ENCODE measurements at places on chromosomes 16 and 17.

- H3K4me3 ChIP-seq = peak overlapping the region; percentile 100
- H3K27ac ChIP-seq = peak overlapping the region; percentile 85
- peak; percentile 10 for DNase-seq
Measured at GRCh38 chr16:27550582-27550920, 607 bp downstream of the KATNIP start.

GRCh38 chr17:6554871-6555330, 1.5 kb downstream of the PITPNM3 start:
- no peak overlapping the region for H3K4me3 ChIP-seq
- H3K27ac ChIP-seq = no peak overlapping the region
- no peaks in the 10 kb centered on the region for H3K27me3 ChIP-seq
- no peak for DNase-seq
- H3K36me3 ChIP-seq = no peaks in the 10 kb centered on the region

DNA sequence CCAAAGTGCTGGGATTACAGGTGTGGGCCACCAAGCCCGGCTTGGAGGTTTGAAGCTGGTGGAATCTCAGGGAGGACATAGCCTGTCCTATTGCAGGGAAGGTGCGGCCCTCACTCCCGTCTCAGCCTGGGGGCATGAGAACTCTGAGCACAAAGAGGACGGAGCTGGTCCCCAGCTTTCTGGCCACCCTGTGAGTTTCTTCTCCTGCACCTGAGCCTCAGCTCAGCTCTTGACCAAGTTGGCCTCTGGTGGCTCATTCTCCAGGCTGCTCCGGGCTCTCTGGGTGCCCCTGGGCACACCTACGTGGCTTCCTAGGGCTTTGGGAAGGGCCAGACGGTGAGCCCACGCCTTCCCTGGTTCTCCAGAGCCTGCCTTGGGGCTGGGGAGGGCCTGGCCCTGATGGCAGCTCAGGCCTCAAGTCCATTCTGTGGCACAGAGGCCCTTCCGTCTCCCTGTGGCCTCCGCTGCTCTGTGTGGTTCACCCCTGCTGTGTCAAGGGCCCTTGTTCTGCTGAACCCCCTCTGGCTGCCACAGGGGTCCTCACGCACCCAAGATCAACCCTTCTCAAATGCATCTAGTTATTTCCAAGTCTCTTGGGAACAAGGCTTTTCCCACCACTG, 6.9 kb upstream of the FASN start:
- peak overlapping the region; percentile 89 for H3K27ac ChIP-seq
- no peaks in the 10 kb centered on the region for H3K27me3 ChIP-seq
- H3K4me1 ChIP-seq = peaks cover 25% of the 10 kb centered on the region

DNA sequence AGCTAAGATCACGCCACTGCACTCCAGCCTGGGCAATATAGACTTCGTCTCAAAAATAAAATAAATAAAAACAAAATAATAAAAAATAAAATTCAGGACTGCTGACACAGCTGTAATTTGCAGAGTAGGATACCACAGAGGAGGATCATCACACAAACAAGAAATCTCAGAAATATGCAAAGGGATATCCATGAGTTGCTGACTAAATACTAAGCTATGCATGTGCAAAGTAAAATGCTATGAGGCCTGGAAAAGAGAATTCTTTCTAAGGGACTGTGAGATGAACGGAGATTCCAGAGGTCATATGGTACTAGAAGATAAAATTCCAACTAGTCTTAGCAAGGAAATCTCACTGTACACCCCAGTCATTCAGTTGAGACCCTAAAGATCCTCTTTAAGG, 74.8 kb downstream of the SLC39A11 start:
- H3K27me3 ChIP-seq = no peaks in the 10 kb centered on the region
- H3K4me3 ChIP-seq = no peak overlapping the region
- no peak overlapping the region for H3K27ac ChIP-seq
- DNase-seq = no peak
- no peaks in the 10 kb centered on the region for H3K36me3 ChIP-seq
- H3K4me1 ChIP-seq = no peaks in the 10 kb centered on the region

DNA sequence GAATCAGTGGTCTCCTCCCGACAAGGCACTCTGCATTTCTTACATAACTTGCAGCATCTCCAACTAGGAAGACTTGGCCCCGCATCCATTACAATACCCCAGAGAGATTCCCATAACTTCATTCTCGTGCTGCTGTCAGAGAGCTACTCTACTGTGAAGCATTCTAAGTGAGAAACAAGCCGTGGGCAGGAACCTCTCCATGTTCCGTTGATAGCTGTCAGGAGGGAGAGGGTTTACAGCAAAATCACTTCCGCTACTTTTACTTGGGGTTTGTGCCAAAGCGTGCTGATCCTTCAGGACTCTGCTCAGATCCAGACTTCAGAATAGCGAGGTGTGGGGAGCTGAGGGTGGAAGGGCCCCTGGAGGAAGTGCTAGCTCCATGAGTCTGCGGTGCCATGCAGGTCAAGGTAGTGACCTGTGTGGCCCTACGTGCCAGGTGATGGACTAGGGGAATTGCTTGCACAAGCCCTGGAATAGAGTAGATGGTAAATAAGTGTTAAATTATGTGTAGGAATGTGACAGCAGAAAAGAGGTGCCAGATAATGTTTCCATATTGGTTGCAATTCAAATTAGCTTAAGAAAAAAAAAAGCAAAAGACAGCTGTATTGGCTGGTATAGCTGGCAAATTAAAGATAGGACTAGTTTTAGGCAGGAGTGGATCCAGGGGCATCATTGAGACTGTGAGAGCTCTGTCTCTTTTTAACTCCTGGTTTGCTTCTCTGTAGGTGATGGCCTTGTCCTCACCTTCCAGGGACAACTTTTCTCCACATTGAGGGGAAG, 358.5 kb upstream of the ERCC4 start:
- no peaks in the 10 kb centered on the region for H3K4me1 ChIP-seq
- H3K4me3 ChIP-seq = no peak overlapping the region
- no peaks in the 10 kb centered on the region for H3K27me3 ChIP-seq
- H3K36me3 ChIP-seq = no peaks in the 10 kb centered on the region

DNA sequence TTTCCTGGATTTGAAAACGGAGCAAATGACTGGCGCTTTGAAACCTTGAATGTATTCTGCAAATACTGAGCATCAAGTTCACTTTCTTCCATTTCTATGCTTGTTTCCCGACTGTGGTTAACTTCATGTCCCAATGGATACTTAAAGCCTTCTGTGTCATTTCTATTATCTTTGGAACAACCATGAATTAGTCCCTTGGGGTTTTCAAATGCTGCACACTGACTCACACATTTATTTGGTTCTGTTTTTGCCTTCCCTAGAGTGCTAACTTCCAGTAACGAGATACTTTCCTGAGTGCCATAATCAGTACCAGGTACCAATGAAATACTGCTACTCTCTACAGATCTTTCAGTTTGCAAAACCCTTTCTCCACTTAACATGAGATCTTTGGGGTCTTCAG, 32.3 kb downstream of the BRCA1 start:
- no peak overlapping the region for H3K4me3 ChIP-seq
- H3K27ac ChIP-seq = no peak overlapping the region
- no peaks in the 10 kb centered on the region for H3K4me1 ChIP-seq
- no peak for DNase-seq

GRCh38 chr16:57159447-57159846, 26.4 kb downstream of the PSME3IP1 start:
- H3K4me3 ChIP-seq = no peak overlapping the region
- DNase-seq = no peak
- H3K36me3 ChIP-seq = no peaks in the 10 kb centered on the region
- no peaks in the 10 kb centered on the region for H3K27me3 ChIP-seq
